ENCODE measurements at places on chromosomes 16 and 17. TPM values are rescaled to one million over a fixed set of nuclear protein-coding genes. Genes with fewer than 3 reads are reported as not detected.

RAB37 gene
- total RNA-seq: not detected

GRCh38 chr16:23333831-23334456 is 31.8 kb downstream of the SCNN1B start:
- no peaks in the 10 kb centered on the region for H3K4me1 ChIP-seq
- H3K4me3 ChIP-seq: no peak overlapping the region
- DNase-seq: no peak
- H3K27ac ChIP-seq: no peak overlapping the region
- H3K27me3 ChIP-seq: no peaks in the 10 kb centered on the region
- H3K36me3 ChIP-seq: no peaks in the 10 kb centered on the region

DNA sequence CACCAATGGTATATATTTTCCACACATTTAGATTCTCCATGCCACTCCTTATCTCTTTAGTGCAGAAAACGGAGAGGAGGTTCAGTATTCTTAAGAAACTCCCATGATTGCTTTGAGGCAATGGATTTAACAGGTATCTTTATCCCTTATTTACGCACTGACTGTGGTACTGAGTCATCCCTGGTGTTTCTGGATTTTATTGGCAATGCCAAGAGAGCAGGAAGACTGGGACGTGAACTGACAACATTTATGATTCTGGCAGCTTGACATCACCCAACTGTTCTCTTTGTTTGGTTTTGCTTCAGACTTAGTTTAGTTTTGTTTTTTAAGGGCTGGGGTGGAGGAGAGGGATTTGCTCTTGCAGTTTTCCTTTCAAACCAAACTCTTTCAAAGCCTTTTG is 131.4 kb downstream of the WWOX start:
- H3K27me3 ChIP-seq: no peaks in the 10 kb centered on the region
- no peaks in the 10 kb centered on the region for H3K36me3 ChIP-seq
- DNase-seq: no peak
- H3K4me1 ChIP-seq: peaks cover 7% of the 10 kb centered on the region
- no peak overlapping the region for H3K27ac ChIP-seq

- H3K27me3 ChIP-seq: no peaks in the 10 kb centered on the region
- no peaks in the 10 kb centered on the region for H3K4me1 ChIP-seq
- H3K36me3 ChIP-seq: no peaks in the 10 kb centered on the region
- DNase-seq: no peak
Measured at GRCh38 chr17:13647543-13648021, 45.9 kb upstream of the HS3ST3A1 start.

GRCh38 chr17:79355165-79355564 is 255.7 kb downstream of the RBFOX3 start:
- no peak overlapping the region for H3K4me3 ChIP-seq

- DNase-seq: no peak
- H3K36me3 ChIP-seq: no peaks in the 10 kb centered on the region
- no peak overlapping the region for H3K27ac ChIP-seq
- H3K4me3 ChIP-seq: no peak overlapping the region
- no peaks in the 10 kb centered on the region for H3K27me3 ChIP-seq
- no peaks in the 10 kb centered on the region for H3K4me1 ChIP-seq
Measured at GRCh38 chr17:13862346-13862745, 207.0 kb upstream of the COX10 start.

KRTAP2-3 gene
- not detected for total RNA-seq

DNA sequence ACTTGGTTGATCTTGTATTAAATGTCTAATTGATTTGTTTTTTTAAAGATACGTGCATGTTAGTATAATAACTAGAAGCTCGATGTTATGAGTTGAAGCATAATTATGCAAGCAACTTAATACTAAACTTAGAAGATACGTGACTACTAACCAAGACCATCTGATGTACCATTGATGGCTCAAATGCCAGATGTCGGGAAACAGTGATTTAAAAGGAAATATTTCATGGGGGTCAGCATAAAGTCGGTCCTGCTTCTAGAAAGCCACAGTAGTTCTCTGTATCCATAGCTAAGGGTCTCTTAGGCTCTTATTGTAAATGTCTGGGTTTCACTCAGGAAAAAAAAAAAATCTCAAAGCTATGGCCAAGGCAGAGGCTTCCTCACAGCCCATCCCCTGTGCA is 61.2 kb upstream of the RBFOX1 start:
- DNase-seq: no peak
- no peak overlapping the region for H3K4me3 ChIP-seq
- H3K36me3 ChIP-seq: no peaks in the 10 kb centered on the region
- no peak overlapping the region for H3K27ac ChIP-seq
- H3K4me1 ChIP-seq: no peaks in the 10 kb centered on the region

DNA sequence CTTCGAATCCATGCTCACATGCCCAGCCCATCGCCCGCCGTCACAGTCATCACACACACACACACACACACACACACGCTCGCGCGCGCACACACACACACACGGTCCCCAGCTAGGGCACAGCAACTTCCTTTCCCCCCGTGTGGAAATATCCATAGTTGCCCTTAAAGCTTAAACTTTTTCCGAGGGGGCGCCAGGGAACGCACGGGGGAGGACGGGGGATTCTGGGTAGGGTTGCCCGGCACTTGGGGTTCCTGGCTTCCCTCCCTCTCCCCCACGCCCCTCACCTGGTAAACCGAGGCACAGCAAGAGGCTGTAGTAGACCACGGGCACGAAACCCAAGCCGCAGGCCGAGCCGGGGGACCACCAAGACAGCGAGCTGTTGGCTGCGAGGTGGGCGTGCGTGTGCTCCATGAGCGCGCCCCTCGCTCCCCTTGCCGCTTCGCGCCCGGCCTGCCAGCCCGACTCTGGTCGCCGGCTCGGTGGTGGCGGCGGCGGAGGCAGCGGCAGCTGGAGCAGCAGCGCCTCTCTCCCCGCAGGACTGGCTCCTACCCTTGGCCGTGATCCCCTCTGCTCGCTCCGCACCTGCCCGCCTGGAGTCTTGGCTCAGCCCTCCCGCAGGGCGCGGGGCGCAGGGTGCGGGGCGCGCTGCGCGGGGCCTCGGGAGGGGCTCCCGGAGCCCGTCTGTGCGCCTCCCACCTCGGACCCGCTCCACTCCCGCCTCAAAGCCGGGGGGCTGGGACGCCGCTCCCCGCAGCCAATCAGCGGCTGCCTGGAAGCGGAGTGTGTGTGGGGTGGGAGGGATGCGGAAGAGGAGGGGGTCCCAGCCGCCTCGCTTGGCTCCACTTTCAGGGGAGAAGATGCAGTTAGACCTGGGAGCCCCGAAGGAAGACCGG is at the start of gene GPR139:
TSS of gene GPR139 (minus strand) at position 688 of the 896 bp plus-strand sequence. CDS start at position 414, 274 bp downstream.
- no peak within 1 kb of the TSS for H3K4me3 ChIP-seq
- H3K27me3 ChIP-seq: no peaks in the 10 kb centered on the region
- no peaks in the 10 kb centered on the region for H3K36me3 ChIP-seq
- no peaks in the 10 kb centered on the region for H3K4me1 ChIP-seq

DNA sequence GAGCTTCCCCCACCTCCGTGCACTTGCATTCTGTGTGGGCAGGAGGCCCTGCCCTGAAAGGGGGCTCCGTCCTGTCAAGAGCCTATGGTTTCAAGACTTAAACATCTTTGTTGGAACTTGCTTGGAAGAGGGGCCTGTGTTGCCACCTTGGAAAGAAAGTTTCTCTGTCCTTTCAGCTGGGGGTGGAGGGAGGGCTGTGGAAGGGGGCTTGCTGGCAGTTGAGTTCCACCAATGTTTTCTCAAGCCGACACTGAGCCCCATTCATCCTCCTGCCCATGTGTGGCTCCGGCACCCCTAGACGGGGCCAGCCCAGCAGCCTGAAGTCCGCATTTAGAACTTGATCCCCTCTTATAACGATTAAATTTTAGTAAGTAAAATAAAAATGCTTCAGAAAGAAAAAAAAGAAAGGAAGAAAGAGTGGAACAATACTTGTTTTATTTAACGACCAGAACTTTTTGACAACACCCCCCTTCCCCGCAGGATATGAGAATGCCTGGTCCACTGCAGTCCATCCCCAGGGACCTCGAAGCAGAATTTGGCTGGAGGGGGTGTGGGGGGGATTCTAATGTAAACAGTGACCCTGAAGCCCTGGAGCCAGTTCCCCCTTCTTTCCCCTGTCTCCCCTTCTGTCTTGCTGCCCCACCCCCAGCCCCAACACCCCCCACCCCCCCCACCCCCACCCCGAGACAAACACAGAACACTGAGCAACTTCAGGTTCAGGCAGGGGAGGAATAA is 26.9 kb upstream of the CLEC18A start:
- H3K27me3 ChIP-seq: no peaks in the 10 kb centered on the region
- H3K4me1 ChIP-seq: peaks cover 11% of the 10 kb centered on the region
- no peak overlapping the region for H3K4me3 ChIP-seq

DNA sequence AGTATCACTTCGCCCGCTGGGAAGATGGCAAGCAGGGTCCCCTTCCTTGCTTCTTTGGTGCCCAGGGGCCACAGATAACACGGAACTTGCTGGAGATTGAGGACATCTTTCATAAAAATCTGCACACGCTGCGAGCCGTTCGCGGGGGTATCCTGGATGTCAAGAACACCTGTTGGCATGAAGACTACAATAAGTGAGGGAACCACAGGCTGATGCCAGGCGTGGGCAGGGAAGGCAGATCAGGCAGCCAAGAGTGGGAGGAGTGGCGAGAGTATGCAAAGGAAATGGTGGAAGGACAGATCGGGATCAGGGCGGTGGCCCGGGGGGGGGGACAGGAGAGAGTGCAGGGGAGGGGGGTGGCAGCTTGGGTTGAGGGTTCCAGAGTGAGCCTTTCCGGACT is 22.2 kb downstream of the DNAH2 start:
- no peak for DNase-seq
- no peaks in the 10 kb centered on the region for H3K27me3 ChIP-seq
- no peaks in the 10 kb centered on the region for H3K4me1 ChIP-seq
- no peaks in the 10 kb centered on the region for H3K36me3 ChIP-seq
- H3K27ac ChIP-seq: no peak overlapping the region

DNA sequence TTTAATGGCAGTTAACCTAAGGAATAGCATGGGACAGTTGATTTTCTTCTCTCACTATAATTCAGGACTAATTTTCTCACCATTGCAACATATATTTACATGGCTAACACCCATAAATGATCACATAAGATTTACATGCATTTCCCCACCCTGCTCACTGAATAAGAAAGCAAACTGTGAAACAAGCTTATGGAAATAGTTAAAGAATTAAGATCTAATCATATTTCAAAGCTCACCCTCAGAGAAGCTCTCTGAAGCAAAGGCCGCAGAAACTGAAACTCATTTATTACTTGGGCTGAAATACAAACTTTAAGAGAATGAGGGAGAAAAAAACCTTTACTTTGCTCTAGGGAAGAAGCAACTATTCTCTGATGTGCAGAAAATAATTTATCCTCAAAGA is 218.7 kb upstream of the AXIN2 start:
- no peak for DNase-seq
- H3K36me3 ChIP-seq: no peaks in the 10 kb centered on the region
- H3K27ac ChIP-seq: no peak overlapping the region

DNA sequence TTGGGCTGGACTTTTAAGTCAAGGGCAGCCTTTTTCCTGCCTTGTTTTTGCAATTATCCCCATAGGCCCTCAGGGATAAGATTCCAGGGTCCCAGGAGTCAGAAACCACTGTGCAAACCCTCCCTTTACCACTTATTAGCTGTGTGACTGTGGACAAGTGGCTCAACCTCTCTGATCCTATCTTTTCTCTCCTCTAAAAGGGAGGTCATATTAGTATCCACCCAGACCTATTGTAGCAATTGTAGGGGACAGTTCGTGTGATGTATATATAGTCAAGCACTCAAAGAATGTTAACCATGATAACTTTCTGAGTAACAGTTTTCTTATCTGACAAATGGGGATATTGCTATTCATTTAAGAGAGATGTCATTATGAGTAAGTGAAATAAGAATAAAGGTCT is 68.2 kb downstream of the IRX5 start:
- no peaks in the 10 kb centered on the region for H3K36me3 ChIP-seq
- no peaks in the 10 kb centered on the region for H3K4me1 ChIP-seq
- DNase-seq: no peak
- H3K4me3 ChIP-seq: no peak overlapping the region
- no peak overlapping the region for H3K27ac ChIP-seq

DNA sequence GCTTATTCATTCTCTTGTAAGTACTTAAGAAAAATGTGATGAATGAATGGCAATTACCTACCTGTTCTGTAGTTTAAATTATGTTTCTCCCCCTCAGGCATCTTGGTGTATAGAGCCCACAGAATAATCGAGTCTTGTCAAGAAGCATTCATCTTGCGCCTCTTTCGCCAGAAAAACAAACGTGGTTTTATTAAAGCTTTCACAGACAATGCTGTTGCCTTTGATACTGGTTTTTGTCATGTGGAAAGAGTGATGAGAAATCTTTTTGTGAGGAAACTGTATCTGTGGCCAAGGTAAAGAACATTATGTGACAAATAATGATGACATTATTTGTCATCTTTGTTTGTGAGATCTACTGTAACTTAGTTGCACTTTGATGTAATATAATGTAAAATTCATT is 6.5 kb downstream of the ERCC4 start:
- no peak overlapping the region for H3K4me3 ChIP-seq
- H3K4me1 ChIP-seq: peaks cover 3% of the 10 kb centered on the region
- no peak overlapping the region for H3K27ac ChIP-seq
- no peak for DNase-seq
- no peaks in the 10 kb centered on the region for H3K36me3 ChIP-seq
- no peaks in the 10 kb centered on the region for H3K27me3 ChIP-seq

DNA sequence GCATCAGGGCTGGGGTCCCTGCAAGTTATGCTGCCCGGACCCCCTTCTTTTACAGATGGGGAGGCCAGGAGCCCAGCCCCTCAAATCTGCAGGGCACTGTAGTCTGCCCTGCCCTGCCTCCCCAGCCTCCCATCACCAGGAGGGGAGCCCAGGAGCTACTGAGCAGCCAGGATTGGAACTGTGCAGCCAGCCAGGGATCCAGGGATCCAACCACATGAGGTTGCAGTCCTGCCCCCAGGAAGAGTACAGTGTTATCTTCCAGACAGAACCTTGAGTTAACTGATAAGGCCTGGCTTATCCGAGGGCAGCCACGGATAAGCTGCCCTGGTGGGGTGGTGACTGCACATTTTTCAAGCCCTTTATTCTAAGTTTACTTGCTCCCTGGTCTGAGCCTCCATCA is 11.4 kb upstream of the NDRG4 start:
- no peaks in the 10 kb centered on the region for H3K36me3 ChIP-seq
- H3K27me3 ChIP-seq: no peaks in the 10 kb centered on the region
- H3K27ac ChIP-seq: no peak overlapping the region

DNA sequence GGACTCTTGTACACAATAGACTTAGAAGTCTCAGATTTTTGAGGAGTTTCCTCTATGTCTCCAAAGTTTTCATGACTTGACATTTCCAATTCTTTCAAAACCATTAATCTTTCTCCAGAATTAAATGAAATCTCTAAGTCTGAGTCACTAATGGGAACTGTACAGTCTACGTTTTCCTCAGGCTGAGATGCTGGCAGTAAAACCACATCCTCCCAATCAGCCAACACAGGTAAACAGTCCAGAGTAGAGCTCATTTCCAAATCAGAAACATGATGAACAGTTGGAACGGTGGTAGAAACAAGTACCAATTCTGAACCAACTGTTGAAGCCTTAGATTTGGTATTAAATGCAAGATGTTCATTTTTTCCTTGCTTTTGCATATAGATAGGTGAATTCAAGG is 7.9 kb downstream of the ERI2 start:
- H3K4me3 ChIP-seq: no peak overlapping the region
- H3K4me1 ChIP-seq: no peaks in the 10 kb centered on the region
- DNase-seq: no peak
- no peak overlapping the region for H3K27ac ChIP-seq
- no peaks in the 10 kb centered on the region for H3K36me3 ChIP-seq
- H3K27me3 ChIP-seq: no peaks in the 10 kb centered on the region

- H3K36me3 ChIP-seq: no peaks in the 10 kb centered on the region
- H3K27ac ChIP-seq: no peak overlapping the region
- no peaks in the 10 kb centered on the region for H3K4me1 ChIP-seq
- DNase-seq: no peak
Measured at GRCh38 chr16:51167170-51167895, 16.3 kb upstream of the SALL1 start.

GRCh38 chr17:20996724-20997615 is 45.8 kb downstream of the USP22 start:
- H3K4me3 ChIP-seq: no peak overlapping the region
- no peaks in the 10 kb centered on the region for H3K27me3 ChIP-seq
- no peak for DNase-seq
- no peaks in the 10 kb centered on the region for H3K36me3 ChIP-seq
- peaks cover 16% of the 10 kb centered on the region for H3K4me1 ChIP-seq
- H3K27ac ChIP-seq: no peak overlapping the region

HOXB1 gene
- not detected for total RNA-seq
